ENCODE measurements at places on chromosomes 2 and 18.

GRCh38 chr2:10009811-10010781, 33.3 kb upstream of the KLF11 start:
- DNase-seq: no peak

- no peak for DNase-seq
These were observed 255.3 kb downstream of the NR4A2 start for GRCh38 chr2:156077041-156077742.

GRCh38 chr18:39051013-39051412, 1485.4 kb upstream of the CELF4 start:
- no peak for DNase-seq

GRCh38 chr18:332007-332406, 64.2 kb upstream of the THOC1 start:
- no peak for DNase-seq

DNA sequence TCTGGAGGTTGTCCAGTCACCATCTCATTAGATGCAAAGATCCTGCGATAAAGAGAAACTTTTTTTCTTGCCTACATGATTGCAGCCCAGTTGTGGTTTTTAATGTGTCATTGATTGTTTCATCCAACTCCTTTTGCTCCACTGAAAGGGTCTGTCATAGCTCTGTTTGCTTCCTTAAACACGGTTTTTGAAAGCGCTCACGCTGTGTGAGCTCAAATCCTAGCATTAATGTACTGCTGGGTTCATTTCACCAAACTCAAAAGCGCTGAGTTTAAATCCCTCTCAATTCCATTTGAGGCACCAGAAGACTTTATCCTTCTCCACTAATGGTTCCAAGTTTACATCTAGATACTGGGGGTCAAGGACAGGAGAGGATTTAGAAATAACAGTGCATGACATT, 53.6 kb downstream of the CDK15 start:
- no peak for DNase-seq

- DNase-seq: no peak
These were observed 57.2 kb upstream of the PXDN start for GRCh38 chr2:1801541-1801940.

- no peak for DNase-seq
These were observed 41.4 kb downstream of the THUMPD2 start for GRCh38 chr2:39737661-39738060.

Measured in stimulated activated CD8-positive, alpha-beta memory T cell treated with anti-CD3 and anti-CD28 coated beads, Interleukin-7, amount 100 ng/mL, for 1 hour (primary cell).